ENCODE measurements at places on chromosomes 5 and 9.

DNA sequence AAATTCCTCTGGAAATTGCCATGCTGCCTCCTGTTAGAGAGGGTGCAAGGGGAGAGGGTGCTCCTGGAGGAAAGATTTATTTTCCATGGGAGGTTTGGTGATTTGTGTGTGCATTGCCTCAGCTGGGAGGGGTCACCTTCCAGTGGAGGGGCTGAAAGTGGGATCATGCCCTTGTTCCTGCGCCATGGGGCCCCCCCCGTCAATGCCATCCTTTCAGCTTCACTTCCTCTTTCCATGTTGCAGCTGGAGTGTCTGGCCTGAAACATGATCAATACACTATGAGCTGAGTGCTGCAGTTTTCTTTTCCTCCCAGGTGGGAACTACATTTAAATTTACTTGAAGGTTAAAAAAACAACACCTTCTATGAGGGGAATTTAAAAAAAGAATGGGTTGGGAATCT, 176.8 kb downstream of the MELK start:
- no peak for DNase-seq

- DNase-seq = no peak
Measured at GRCh38 chr9:94740145-94740840, 13.8 kb downstream of the AOPEP start.

DNA sequence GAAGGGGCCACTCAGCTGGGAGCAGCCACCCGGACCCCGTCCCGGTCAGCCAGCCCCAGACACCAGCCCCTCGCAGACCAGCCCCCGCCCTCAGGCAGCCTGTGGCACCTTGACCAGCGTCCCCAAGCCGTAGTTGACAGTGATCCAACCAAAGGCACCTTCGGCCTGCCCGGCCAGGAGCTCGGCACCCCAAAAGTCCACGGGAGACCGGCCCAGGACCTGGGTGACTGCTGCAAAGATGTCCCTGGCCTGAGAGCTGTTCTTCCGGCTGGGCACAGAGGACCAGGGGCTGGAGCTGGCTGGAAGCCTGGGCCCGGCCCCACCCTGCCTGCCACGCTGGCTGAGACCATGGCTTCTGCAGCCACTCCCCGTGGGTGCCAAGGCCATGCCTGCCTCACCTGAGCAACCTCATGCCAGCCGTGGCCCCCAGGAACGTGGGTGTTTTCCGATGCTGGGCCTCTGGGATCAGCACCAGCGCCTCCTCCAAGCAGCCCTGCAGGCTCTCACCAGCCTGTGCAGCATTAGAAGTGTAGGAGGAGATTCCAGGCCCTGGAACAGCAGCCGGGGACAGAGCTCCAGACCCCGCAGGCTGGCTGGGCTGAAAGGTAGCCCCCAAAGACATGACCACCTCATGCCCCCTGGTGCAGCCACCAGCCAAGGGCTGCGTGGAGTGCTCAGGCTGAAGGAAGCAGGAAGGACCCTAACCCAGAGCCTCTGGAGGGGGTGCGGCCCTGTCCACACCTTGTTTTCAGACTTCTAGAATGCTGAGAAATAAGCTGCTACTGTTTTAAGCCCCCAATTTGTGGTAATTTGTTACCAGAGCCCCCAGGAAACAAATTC, 4.2 kb downstream of the ENTPD8 start:
- DNase-seq = no peak

DNA sequence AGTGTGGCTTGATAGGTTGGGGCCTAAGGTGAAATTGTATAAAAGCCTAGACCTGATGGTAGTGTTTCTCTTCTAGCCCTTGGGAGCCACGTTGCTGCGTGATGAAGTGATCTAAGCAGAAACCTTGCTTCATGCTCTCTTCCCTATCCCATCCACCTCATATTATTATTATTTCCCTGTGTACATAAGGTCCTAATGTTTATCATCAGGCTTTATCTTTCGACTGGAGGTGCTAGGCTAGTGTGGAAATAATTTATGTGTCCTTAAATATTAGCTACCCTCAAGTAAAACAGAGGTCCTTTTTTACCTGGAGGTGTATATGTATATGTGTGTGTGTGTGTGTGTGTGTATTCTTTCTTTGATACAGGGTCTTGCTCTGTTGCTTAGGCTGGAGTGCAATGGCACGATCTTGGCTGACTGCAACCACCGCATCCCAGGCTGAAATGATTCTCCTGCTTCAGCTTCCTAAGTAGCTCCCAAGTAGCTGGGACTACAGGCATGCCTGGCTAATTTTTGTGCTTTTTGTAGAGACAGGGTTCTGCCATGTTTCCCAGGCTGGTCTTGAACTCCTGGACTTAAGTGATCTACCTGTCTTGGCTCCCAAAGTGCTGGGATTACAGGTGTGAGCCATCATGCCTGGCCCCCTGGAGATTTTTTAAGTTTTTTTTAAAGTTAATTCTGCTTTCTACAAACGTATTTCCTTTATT, 3.7 kb downstream of the UGCG start:
- DNase-seq = no peak
